ENCODE measurements at places on chromosomes 2 and 18. TPM values are rescaled to one million over a fixed set of nuclear protein-coding genes. Genes with fewer than 3 reads are reported as not detected.

GRCh38 chr18:6139007-6139406 lies 243.7 kb upstream of the TMEM200C start:
- DNase-seq, result no peak

DNA sequence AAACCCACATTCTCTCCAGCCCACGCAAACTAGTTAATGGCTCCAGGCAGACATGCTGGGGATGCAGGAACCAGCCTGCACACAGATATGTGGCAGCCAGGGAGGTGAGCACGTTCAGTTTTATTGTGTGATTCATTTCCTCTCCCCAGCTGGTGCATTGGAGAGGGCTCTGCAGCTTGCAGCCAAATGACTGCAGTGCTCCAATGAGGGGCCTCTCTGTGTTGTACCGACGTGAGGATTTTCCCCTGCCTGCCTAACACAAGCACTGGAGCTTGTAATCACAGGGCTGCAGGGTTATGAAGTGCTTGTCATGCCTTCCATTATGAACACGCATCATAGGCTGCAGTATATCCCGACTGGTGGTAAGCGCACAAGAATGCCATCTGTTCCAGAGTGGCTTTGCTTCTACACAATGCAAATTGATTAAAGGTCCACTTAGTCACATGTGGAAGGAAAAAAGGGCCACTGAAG lies 92.3 kb upstream of the THUMPD2 start:
- no peak for DNase-seq

DNA sequence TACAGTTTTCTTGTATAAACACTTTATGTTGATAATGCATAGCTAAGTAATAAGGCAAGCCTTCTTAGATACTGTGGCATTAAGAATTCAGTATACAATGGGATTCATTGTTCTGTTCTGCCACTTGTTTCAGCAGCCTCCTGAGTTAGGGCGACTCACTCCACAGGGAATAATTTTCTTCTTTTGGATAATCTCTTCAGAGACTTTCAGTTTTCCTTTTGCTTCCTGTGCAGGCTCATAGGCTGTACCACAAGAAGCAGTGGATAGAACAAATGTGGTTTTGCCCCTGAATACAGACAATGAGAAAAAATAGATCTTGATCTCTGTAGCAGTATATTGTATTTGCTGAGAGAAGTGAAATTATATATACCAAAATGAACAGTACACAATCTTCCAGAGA lies 298.0 kb downstream of the ZNF407 start:
- DNase-seq, result no peak

GRCh38 chr2:71849607-71850305 lies 297.9 kb downstream of the CYP26B1 start:
- no peak for DNase-seq

DNA sequence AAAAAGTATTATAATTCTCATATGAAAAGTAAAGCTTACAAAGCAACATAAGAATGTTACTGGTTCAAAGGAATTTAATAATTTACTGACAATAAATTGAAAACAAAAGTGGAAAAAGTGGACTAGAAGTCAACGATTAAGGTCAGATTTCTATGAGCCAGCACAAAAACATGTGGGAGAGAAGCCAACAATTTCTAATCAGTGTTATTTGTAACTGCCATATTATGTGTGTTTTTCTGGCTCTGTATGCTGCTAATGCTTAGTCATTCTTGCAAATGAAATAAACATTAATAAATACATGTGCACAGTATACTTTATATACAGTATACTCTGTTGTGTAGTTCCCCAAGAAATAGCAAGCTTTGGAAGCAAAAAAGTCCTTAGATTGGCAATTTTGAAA lies 301.3 kb upstream of the RGPD4 start:
- DNase-seq, result no peak

DNA sequence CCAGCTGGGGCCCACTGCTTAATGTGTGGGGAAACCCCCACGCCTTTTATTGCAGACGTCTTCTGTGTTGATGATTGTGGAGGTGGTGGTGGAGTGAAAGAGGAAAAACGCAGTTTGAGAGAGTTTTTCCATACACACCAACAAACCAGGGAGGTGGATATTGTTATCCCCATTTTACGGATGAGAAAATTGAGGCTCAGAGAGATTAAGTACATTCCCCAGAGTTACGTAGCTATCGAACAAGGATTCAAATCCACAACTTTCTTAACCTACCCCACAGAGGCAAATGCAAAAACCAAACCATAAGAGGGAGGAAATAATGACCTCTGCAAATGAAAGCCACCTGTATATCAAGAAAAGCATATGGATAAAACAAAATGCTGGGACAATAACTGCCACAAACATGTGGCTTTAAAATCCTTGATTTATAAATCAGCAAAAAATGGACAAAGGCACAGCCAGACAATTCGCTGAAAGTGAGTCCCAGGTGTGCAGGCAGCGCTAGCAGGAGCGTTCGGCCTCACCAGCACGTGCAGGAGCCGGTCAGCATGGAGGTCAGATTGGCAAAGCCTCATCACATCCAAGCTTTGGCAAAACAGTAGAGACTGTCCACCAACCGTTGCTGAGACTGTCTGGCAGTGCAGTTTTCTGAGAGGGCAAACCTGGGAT lies 12.6 kb upstream of the RAB17 start:
- DNase-seq, result no peak

DNA sequence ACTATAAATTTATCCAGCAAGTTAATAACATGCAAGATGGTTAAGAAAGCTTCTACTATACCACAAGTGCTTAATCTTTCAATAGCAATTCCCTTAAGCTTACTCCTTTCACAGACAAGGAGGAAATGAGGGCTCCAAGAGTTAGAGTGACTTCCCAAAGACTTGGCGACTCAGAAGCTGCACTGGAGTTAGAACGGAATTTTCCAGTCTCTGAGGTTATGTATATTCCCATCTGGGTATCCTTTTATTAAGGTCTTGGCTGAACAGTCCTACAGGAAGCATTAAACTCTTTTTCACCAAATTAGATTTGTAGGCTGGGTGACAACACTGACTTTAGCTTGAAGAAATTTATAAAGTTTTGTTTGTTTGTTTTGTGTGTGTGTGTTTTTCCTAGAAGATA lies 256.9 kb upstream of the DPP10 start:
- no peak for DNase-seq

DNA sequence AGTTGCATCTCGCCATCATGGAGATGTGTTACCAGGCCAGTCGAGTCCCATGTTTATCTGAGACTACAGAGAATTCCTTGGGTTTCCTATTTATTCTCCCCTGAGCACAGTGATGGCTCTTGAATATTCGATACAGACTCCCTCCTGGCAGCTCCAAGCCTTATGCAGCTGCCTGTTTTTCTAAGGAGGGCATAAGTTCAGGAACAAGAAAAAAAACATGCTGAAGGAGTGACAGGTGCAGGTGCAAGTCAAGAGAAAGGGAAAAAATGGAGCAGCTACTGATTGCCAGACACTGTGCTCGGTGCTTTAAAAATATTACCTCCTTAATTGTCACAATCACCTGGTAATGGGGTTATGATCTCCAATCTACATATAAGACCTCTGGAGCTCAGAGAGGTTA lies 177.2 kb upstream of the DPP10 start:
- DNase-seq, result no peak

DNA sequence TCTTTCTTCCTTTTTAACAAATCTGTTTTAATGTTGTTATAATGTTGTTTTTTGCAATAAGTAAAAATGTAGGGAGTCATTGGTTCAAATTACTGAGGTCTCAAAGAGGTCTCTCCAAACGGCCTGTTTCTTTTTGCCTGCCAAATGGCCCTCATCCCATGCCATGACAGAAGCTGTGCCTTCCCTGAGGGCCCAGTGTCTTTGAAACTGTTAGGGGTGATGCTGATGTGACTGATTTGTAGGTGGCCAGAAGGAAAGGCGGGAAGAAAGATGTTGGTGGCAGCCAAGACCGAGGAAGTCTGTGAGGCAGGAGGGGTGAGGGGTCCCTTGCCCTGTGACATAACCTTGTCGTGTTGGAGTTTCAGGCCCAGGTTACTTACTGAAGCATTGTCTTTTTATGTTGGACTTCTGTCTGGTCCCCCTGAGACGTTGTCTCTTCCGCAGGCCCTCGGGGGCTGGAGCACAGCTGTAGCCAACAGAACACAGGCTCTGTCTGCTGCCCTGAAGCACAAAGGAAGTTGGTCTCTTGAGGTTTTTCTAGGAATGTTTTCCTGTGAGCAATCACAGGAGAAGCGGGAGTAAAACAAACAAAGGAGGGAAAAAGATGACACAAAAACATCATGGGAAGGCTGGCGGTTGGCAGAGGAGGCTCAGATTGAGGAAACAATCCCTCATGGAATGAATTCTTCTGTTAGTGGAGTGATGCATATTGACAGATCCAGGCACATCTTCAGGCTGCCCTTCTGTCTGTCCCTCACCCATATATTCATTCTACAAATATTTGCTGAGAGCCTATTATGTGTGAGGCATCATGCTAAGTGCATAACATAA lies 4.9 kb upstream of the ST3GAL5 start:
- no peak for DNase-seq

PRSS56 gene
- not detected for total RNA-seq

GAL3ST2 gene
- 34.2 TPM for total RNA-seq

C1QL2 gene
- total RNA-seq, result not detected

ANKRD30BL gene
- total RNA-seq, result not detected

GALM gene
- total RNA-seq, result 68.8 TPM

TUBA4B gene
- total RNA-seq, result not detected
